Cardiac muscle cell (in vitro differentiated cells and primary cell): ENCODE measurements at places on chromosomes 13 and 19.
A peak's percentile ranks its signal among the peaks of the same experiment; 100 is the strongest.

GRCh38 chr13:45055902-45056648 lies 64.2 kb upstream of the GTF2F2 start:
- H3K27me3 ChIP-seq: no peaks in the 10 kb centered on the region
- no peak overlapping the region for H3K4me3 ChIP-seq
- H3K36me3 ChIP-seq: no peaks in the 10 kb centered on the region
- no peaks in the 10 kb centered on the region for H3K4me1 ChIP-seq
- no peak for DNase-seq

DNA sequence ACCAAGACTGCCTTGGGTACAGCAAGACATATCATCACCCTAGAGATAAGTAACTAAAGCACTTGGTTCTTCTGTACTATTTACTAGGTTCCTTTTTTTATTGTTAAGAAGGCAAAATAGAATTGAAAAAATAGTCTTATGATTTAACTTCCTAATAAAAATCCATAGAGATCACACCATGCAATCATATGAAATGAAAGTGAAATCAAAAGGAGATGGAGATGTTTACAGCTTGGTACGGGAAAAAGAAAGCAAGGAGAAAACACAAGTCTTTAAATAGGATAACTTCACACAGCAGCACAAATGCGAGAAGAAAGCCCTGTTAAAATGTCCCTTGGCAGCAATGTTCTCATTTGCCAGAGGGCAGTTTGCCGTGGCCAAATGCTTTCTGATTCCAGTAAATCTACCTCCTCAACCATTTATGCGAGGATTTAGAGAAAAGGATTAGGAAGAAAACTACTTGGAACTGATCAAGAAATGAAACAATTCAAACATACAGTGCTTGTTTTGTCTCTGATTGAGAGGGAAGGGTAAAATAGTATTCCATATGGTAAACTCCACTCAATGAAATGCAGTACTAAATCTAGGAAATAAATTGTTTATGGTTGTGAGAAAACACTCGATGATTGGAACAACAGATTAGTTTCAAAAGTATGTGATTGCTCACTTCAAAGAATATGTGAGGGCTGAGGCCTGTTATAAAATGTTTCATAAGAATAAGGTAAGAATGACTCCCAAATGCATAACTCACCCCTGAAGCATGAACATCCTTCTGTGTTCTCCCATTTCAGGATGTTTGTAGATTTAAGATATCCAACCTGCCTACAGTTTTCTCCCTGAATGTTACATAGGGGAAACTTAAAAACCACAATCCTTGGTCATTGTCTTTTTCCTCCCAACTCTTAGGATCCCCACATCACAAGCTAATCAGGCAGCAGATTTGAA lies 487.8 kb downstream of the DACH1 start:
- no peaks in the 10 kb centered on the region for H3K36me3 ChIP-seq
- H3K27ac ChIP-seq: no peak overlapping the region
- DNase-seq: no peak
- no peaks in the 10 kb centered on the region for H3K27me3 ChIP-seq

- H3K36me3 ChIP-seq: no peaks in the 10 kb centered on the region
- no peak for DNase-seq
- H3K27ac ChIP-seq: no peak overlapping the region
- no peaks in the 10 kb centered on the region for H3K4me1 ChIP-seq
- H3K4me3 ChIP-seq: no peak overlapping the region
- no peaks in the 10 kb centered on the region for H3K27me3 ChIP-seq
Measured at GRCh38 chr19:35128398-35129057, 6.3 kb downstream of the LGI4 start.

DNA sequence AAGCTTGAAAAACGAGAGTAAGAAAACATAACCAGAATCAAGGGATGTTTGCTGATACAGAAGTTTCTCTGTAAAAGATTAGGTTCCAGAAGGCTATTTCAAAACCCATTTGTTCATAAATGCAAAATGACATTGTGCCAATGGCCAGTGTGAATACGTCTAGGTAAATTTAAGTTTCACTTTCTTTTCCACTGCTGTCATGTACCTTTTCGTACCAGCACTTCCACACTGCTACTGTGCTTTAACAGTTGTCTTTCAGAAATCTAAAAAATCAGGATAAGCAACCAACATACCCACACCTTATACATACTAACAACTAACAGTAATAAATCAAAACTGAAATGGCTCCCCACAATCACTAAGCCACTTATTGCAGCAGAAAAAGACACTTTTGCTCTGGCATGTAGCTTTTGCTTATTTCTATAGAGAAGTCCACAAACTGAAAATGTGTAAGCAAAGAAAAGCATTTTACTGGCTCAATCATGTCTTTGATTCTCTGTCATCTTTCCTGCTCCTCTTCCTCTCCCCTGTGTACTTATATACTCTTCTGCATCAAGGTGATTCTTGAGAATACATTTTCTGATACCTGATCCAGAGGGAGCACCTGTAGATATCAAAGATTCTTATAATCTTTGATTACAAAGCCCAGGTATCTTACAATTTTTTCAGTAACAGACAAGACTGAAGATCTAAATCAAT lies 34.3 kb downstream of the ELF1 start:
- H3K36me3 ChIP-seq: peaks cover 3% of the 10 kb centered on the region
- H3K27ac ChIP-seq: no peak overlapping the region
- H3K4me3 ChIP-seq: no peak overlapping the region
- H3K27me3 ChIP-seq: no peaks in the 10 kb centered on the region
- DNase-seq: peak; percentile 19
- peaks cover 12% of the 10 kb centered on the region for H3K4me1 ChIP-seq

GRCh38 chr13:41782086-41782485 lies 178.8 kb downstream of the VWA8 start:
- H3K27me3 ChIP-seq: no peaks in the 10 kb centered on the region
- no peak for DNase-seq
- H3K36me3 ChIP-seq: no peaks in the 10 kb centered on the region
- H3K27ac ChIP-seq: peak overlapping the region; percentile 65

GRCh38 chr13:47588676-47589075 lies 412.4 kb downstream of the SUCLA2 start:
- peak; percentile 12 for DNase-seq
- no peak overlapping the region for H3K4me3 ChIP-seq
- H3K27ac ChIP-seq: no peak overlapping the region

DNA sequence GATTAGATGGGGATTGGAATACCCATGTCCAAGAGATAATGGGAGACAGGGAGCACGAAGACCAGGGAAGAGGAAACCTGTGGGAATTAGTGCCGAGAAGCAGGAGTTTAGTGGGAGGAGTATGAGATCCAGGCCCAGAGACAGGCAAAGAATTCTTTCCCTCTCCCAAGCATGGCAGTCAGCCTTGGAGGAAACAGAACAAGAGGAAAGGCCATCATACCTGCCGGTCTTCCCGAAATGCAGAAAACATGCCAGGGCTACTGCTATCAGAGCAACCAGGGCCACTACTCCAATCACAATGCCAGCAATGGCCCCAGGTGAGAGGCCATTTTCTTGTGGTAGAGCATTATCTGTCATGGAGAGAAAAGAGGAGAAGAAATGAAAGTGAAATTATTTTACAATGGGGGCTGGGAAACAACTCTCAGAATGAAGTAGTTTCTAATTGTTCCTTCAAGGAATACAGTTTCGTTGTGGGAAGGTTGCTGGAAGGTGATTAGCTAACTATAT lies 16.1 kb downstream of the CEACAM1 start:
- DNase-seq: no peak
- H3K4me1 ChIP-seq: no peaks in the 10 kb centered on the region
- no peak overlapping the region for H3K27ac ChIP-seq
- no peaks in the 10 kb centered on the region for H3K27me3 ChIP-seq

GRCh38 chr19:44498988-44499387 lies 1.3 kb downstream of the ZNF180 start:
- no peak overlapping the region for H3K27ac ChIP-seq
- DNase-seq: no peak
- H3K4me1 ChIP-seq: no peaks in the 10 kb centered on the region
- peaks cover 7% of the 10 kb centered on the region for H3K36me3 ChIP-seq
- peak overlapping the region; percentile 70 for H3K4me3 ChIP-seq
- H3K27me3 ChIP-seq: no peaks in the 10 kb centered on the region
